ENCODE measurements at places on chromosomes 12 and 14. TPM values are rescaled to one million over a fixed set of nuclear protein-coding genes. Genes with fewer than 3 reads are reported as not detected.

PUS1 gene
- total RNA-seq, result 18.2 TPM

RNASE12 gene
- total RNA-seq, result not detected

LLPH gene
- total RNA-seq, result 7.4 TPM

MGP gene
- 0.37 TPM for total RNA-seq

CRY1 gene
- total RNA-seq, result 15.6 TPM
